ENCODE measurements at places on chromosomes 4 and X. TPM values are rescaled to one million over a fixed set of nuclear protein-coding genes. Genes with fewer than 3 reads are reported as not detected.
A peak's percentile ranks its signal among the peaks of the same experiment; 100 is the strongest.

SMARCAD1 gene
- polyA plus RNA-seq = 62.6 TPM

DNA sequence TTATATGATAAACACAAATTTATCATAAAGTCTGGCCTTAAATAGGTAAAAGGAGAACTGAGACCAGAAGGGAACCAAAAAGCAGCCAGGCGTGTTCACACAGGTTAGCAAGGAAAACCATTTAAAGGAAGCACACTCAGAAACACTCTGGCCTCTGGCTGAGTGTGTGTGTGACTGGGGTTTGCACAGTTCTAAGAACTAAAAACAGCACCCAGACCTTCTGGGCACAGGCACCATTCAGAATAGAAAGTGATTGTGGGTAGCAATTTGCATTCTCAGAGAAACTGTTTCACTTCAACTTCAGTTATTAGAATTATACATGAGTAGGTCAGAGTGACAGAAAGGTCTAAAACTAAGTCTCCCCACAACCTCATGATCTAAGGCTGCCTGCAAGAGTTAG is 10.0 kb downstream of the GPR82 start:
- no peak for DNase-seq

DNA sequence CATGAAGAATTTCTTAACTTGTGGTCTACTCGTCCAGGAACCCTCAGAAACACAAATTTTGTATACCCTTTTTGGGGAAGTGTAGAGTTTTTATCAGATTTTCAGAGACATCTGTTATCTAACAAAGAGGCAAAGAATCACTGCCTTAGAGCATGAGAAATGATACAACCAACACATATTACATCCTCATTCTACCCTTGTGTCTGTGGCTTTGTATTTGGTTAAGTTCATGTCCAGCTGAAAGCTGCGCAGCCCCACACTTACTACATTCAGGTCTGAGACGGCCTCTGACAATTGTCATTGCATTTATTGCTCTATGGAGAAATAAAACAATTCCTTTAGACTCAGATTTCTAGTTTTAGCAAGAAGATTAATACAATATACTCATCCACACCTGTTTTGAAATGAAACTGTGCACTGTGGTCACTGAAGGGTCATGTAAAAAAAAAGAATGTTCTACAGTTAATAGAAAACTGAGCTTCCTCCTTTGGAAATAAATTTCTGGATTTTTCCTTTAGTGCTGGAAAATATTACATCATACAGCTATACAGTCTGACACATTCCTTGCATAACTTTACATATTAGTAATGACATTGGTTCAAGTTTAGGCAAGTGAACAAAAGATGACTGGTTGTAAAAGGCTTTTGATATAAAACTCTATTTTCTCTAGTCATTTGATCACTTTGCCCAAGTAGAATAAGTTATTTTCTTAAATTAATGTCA is 39.8 kb downstream of the GLRB start:
- DNase-seq = no peak

POU3F4 gene
- 8.7 TPM for polyA plus RNA-seq

GRCh38 chrX:3717742-3718420 is 4.4 kb upstream of the PRKX start:
- DNase-seq = no peak

DNA sequence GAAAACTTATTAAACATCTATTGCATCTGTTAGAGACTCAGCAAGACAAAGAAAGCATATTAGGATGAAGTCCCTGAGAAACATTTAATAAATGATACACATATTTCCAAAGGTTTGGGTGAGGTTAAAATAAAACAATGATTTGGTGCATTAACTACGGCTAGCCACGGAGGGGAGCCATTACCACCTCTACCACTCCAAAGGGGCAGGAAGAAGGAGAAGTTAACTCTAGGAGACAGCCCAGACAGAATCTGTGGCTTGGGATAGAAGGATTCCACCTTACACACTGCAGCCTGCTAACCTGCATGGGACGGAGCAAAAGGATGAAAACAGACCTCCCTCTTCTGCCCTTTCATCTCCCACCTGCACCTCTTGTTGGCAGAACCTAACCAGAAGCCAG is 189.1 kb upstream of the C1QTNF7 start:
- DNase-seq = no peak

- DNase-seq = peak; percentile 62
These were observed at the start of gene NPY1R for GRCh38 chr4:163332526-163333406. NPY1R (minus strand) TSS chr4:163332596; CDS start chr4:163326554, 6,042 bp downstream.

TMEM271 gene
- polyA plus RNA-seq = 0.14 TPM

GRCh38 chr4:53057679-53058078 is 195.6 kb downstream of the RASL11B start:
- no peak for DNase-seq

AADAT gene
- polyA plus RNA-seq = 36.2 TPM

MAGEA1 gene
- not detected for polyA plus RNA-seq

- no peak for DNase-seq
These were observed 156.6 kb downstream of the CAMK2D start for GRCh38 chr4:113604955-113605354.

- DNase-seq = no peak
These were observed 3.5 kb downstream of the SPOCK3 start for GRCh38 chr4:167230744-167231143.

DNA sequence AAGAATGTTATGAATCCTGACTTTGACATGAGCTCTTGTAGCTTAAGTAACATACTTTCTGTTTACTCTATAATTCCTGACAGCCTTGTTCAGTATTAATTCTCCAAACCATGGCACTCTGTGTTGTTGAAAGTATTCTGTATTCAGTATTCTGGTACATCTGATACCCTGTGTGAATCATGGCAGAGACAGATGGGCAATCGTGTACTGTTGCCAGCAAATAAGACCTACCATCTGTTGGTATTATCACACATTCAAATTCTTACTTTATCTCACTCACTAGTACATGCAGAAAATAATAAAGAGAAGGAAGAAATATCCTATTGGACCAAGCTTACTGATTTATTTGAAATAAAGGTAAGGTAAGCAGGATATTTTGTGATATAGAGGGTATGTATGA is 7.9 kb downstream of the MBTPS2 start:
- DNase-seq = no peak

DNA sequence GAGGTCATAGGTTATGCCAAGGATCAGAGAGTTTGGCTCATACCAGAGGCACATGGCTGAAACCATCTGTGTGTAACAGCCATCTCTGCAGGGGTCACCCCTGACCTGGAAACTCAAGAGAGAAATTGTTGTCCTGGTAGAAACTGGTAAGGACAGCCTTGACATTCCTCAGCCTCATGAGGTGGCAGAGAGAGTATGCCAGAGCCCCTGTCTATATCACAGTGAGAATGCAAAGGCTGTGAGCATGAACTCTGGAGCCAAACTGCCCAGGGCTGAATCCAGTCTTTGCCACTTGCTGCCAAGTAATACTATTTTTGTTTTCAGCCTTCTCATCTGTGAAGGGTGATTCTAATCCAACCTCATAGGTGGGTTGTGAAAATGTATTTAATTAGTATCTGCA is 37.1 kb upstream of the CCDC149 start:
- DNase-seq = no peak

DNA sequence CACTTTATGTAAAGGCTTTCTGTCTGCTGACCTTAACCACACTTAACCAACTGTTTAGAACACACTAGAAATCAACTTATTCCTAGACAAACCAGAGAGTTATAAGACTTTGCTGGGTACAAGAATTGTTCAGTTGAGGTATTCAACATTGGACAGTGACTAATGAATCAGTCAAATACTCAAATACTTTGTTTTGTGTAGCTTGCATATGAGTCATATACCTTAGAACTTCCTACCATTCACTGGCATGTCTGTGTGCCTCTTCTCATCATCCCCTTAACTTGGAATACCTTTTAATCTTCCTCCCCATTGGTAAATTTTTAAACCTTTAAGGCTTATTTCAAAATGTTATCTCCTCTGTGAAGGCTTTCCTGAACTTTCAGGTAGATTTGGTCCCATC is 708.8 kb upstream of the GRIA3 start:
- DNase-seq = no peak

GRCh38 chr4:34043131-34043530 is 2201.2 kb downstream of the ARAP2 start:
- DNase-seq = no peak

- no peak for DNase-seq
These were observed 391.1 kb downstream of the IDS start for GRCh38 chrX:149114001-149114400.

GRCh38 chrX:40504801-40505605 is 75.8 kb upstream of the ATP6AP2 start:
- no peak for DNase-seq

- DNase-seq = no peak
These were observed 355.7 kb upstream of the GNPDA2 start for GRCh38 chr4:45082101-45082500.

CFAP299 gene
- 0.42 TPM for polyA plus RNA-seq

FGF5 gene
- polyA plus RNA-seq = 0.14 TPM

CT55 gene
- polyA plus RNA-seq = 0.30 TPM

CFAP99 gene
- polyA plus RNA-seq = 1.2 TPM

DNA sequence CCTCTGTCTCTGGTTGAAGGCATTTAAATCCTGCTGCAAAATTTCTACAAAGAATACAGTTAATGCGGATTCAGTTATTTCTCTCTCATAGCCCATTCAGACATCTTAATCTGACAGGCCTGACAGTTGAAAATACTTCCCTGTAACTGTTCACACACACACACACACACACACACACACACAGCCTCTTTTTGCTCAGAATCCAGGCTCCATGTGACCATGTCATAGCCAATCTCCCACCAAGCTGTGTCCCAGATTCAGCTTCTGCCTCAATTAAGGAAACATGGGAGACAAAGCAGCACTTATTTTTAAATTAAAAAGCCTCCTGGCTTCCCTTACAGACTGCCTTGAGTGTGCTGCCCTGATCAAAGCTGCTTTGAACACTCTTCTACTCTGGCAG is 49.3 kb upstream of the EFHC2 start:
- DNase-seq = no peak

PNMA5 gene
- 0.47 TPM for polyA plus RNA-seq

DNA sequence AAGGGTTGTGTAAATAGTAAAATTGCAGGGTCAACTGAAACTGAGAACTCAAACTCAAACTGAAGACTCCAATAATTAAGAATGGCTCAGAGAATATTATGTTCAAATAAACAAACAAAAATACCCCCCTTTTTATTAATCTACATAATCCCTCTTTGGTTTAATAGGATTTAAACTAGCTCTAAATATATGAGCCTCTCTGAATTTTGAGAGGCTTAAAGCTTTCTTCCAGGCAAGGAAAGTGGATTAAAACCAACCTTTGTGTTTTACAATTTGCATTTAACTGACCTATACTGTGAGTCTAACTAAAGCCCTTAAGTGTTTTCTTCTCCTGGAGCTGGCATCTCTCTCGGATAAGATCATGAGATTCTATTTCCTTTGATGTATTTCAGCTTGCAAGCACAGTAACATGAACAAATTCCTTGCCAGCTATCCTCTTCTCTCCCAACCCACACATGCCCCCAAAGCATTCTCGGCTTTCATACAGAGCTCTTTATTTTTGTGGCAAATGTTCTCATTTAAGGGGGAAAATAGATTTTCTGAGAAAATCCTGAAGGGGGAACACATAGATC is 1310.8 kb upstream of the AGA start:
- DNase-seq = no peak

- no peak for DNase-seq
These were observed 3.7 kb downstream of the PNMA6E start for GRCh38 chrX:153397256-153397960.

FDCSP gene
- polyA plus RNA-seq = 1.6 TPM

- no peak for DNase-seq
These were observed 9.0 kb downstream of the PDGFC start for GRCh38 chr4:156962528-156962974.

NLRP2B gene
- polyA plus RNA-seq = 0.05 TPM
